ENCODE measurements at places on chromosomes 13 and 19.

DNA sequence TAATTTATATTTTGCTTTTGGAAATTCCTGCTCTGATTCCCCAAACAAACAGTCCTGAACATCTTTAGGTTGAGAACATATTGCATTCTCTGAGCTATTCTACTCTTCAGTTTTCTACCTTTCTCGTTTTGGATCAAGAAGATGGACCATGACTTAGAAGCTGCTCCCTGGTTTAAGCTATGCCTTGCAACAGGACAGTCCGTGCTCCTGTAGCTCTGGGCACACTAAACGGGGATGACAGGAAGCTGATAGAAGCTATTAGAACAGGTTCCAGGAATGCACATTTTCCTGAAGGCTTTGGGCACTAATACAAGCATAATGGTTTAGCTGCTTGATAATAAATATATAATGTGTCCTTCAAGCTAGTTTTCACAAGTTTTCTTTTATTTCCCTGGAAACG, 385.2 kb downstream of the HS6ST3 start:
- no peak for DNase-seq

GRCh38 chr19:57441979-57442752, 7.0 kb downstream of the ZNF749 start:
- no peak for DNase-seq

DNA sequence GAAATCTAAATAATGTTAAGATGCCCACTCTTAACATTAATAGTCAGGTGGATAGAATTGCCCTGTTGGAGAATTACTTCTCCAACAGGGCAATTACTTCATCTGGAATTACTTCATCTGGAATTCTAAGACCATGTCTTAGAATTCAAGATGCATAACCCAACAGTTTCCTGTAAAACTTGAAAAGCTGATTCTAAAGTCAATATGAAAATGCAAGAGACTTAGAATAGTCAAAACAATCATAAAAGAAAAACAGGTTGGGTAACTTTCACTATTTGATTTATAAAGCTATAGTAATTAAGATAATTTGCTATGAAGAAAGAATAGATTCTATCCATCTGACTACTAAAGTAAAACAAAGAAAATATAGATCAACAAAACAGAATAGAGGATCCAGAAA, 75.2 kb downstream of the ABCC4 start:
- no peak for DNase-seq

GRCh38 chr19:35915443-35915842, 7.3 kb upstream of the TYROBP start:
- no peak for DNase-seq

DNA sequence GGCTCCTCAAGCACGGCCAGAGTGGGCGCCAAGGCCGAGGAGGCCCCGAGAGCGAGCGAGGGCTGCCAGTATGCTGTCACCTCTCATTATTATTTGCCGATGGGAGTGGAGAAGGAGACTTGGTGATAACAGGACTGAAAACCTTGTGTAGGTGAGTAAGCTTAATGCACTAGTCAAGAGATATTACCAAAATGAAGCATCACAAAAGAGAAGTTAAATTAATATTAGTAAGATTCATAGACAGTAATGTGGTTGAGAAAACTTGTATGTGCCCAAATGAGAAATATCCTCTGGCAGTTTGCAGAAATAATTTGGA, 204.5 kb upstream of the SLITRK1 start:
- no peak for DNase-seq

DNA sequence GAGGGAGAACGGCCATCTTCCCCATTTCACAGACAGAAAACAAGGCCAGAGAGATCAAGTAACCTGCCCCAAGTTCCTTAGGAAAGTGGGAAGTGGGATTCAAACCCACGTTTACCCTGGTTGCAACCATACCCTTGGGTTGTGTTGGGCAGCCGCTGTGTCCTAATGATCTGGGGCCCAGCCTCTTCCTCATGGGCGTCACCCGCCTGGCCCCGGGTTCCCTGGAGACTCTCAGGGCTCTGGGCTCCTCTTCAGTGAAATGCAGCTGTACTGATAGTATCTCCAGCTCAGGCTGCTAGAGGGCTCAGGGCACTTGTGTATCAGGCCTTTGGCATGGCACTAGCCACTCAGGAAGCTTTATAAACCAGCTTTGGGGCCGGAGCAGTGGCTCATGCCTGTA, 9.8 kb downstream of the TMED1 start:
- DNase-seq: no peak

DNA sequence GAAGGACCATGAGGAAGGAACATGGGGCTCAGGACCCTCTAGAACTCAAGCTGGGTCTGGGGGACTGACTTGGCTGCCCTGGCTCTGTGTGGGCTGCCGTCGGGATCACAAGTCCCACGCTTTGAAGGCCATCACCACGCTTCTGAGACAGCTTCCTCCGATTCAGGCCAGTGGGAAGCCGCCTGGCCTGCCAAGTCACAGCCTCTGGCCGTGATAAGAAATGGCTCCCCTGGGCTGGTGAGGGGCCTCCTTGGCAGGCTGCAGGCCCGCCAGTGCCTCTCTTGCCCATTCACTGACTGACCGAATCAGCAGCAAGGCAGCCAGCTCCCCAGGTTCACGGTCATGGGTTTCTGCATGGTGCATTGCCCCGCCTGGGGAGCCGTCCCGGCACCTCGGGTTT, 48.8 kb downstream of the COMP start:
- no peak for DNase-seq

DNA sequence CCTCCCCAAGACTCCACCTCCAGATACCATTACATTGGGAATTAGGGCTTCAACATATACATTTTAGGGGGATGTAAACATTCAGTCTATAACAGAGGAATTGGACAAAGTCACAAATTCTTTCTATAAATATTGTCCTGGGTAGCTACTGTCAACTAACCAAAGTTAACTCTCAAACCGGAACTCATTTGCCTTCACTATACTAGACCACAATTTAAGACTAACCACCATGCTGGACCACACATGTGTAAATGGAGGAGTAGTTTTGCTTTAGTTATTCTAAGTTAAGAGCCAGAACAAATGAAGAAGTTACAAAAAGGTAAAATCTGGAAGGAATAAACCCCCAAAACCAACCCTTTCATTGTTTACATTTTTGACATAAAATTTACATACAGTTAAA, 222.8 kb downstream of the NDFIP2 start:
- DNase-seq: no peak

GRCh38 chr19:33752018-33752800, 44.5 kb upstream of the KCTD15 start:
- no peak for DNase-seq

GRCh38 chr19:5949792-5950305, 28.1 kb downstream of the RANBP3 start:
- DNase-seq: no peak

- no peak for DNase-seq
Observed at GRCh38 chr13:73216381-73216831, 157.6 kb downstream of the KLF5 start.

DNA sequence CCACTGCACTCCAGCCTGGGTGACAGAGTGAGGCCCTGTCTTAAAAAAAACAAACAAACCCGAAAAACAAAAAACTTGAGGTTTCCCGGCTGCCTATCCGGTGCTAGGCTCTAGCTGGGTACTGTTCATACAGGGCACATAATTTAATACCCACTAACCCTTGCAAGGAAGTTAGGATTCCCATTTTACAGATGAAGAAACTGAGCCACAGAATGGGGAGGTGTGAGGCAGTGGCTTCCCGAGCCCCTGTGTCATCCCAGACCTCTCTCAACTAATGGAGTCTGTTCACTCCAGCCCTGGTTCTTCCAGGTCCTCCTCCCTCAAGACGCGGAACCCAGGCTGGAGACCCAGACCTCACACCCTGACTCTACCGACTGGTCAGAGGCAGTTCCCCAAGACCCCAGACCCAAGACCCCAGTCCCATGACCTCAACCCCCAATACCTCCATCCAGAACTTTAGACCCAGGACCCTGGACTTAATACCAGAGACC, 576 bp downstream of the APBA3 start:
- DNase-seq: no peak

- DNase-seq: no peak
Observed at GRCh38 chr13:57418067-57418677, 213.4 kb upstream of the PCDH17 start.

GRCh38 chr19:41549884-41550283, 26.1 kb upstream of the CEACAM21 start:
- no peak for DNase-seq

GRCh38 chr19:38250821-38251563, 5.2 kb downstream of the PPP1R14A start:
- no peak for DNase-seq

- DNase-seq: no peak
Observed at GRCh38 chr19:1015782-1016646, 4.9 kb downstream of the TMEM259 start.

- DNase-seq: no peak
Observed at GRCh38 chr13:59701261-59701660, 462.5 kb downstream of the DIAPH3 start.

DNA sequence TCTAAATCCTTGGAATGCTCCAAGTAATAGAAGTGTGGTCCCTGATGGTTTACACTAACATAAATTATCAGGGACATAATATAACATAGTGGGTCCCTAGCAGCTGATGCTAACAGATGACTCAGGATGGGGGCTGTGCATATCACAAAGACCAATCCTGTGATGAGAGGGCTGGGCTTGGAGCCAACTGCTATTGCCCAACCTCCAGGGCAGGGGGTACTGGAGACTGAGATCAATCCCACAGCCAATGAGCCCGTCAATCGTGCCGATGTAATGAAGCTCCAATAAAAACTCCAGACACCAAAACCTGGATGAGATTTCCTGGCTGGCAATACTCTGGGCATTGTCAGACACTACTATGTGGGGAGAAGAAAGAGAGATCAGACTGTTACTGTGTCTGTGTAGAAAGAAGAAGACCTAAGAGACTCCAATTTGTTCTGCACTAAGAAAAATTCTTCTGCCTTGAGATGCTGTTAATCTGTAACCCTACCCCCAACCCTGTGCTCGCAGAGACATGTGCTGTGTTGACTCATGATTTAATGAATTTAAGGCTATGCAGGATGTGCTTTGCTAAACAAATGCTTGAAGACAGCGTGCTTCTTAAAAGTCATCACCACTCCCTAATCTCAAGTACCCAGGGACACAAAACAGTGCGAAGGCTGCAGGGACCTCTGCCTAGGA, 33.4 kb downstream of the ABCC4 start:
- DNase-seq: no peak

GRCh38 chr13:76216729-76217128, 580.6 kb downstream of the LMO7 start:
- no peak for DNase-seq

DNA sequence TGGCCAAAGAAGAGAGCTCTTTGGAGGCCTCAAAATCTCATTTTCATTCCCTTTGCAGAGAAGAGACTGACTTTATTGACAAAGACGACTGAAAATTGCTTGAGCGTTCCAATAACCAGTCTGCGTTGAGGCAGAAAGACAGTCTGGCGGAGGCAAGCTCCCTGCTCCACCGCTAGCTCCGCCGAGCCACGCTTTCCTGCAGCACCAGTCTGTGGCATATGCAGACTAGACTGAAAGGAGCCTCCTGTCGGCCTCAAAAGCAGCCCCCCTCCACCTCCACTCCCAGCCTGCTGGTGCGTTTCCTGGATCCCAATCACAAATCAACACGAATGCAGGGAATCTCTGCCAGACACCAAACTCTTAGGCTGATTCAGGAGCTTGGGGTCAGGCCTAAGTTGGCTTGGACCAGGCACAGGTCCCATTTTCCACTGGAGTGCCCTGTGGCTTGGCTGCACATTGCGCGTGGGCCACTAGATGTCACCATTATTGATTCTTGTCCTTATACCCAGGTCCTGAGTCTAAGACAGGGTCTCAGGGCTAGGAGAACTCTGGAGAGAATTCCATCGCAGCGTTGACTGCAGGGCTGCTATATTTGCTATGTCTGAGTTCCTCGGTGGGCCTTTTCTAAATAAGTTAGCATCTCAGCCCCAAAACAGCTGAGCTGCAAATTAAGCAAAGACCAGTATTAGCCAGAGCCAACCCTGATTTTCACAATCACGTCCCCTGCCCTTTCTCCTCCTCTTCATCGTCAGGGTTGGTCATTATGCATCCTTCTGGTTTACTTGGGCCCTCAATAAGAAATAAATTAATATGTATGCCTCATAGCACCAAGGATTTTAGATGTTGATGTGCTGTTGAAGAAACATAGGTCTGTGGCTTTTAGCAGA, 5.2 kb upstream of the ZNF507 start:
- DNase-seq: no peak

GRCh38 chr19:1452802-1453524, 3.0 kb downstream of the APC2 start:
- no peak for DNase-seq

DNA sequence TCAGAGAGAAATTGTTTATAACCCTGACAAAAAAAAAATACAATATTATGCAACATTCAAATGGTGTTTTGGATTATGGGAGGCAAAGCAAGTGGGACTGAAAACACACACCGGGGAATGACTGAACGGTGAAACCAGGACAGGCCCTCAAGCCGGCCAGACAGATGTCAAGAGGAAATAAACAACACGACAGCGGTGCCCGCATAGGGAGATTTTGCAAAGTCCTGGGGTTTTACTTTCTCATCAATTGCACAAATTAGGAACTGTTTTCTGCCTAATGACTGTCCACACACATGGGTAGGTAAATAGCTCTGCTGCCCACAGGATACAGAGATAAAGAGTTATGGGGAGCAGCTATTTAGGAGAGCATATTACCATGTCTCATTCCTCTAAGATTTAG, 134.5 kb downstream of the IRS2 start:
- DNase-seq: no peak

DNA sequence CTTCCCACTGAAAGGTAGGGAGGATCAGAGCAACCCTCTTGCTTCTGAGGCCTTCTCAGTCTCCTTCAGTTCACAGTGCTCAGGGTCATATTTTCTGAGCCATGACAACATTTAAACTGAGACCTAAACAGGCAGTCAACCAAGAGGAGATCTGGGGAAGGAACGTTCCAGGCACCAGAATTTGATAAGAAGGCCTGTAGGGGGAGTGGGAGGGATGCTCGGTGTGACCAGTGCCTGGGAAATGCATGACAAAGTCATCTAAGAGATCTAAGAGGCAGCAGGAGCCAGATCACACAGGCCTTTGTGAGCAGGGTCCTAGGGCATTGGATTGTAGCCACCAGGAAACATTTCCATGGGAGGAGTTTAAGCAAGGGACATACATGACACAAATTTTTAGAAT, 71.6 kb downstream of the SHISA2 start:
- no peak for DNase-seq

GRCh38 chr13:34164582-34164981, 346.6 kb downstream of the RFC3 start:
- no peak for DNase-seq

DNA sequence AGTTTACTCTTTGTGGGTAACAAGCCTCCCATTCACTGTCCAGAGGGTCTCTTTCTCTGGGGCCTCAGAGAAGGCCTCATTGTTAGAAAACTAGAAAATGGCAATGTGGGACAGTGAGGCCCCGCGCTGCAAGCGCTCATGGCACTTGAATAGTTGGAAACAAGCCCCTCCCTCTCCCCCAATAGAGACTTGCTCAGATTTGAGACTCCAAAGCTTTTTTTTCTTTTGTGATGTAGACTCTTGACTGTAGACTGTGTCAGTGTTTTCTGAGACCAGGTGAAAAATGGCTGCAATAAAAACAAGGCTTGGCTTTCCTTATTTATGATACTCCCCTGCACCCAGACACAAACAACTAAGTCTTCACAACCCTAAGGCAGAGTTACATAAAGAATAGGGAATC, 38.7 kb upstream of the UBL3 start:
- DNase-seq: no peak

GRCh38 chr13:93116809-93117208, 109.8 kb upstream of the GPC6 start:
- no peak for DNase-seq

- DNase-seq: no peak
Observed at GRCh38 chr13:84445776-84446175, 563.5 kb upstream of the SLITRK1 start.

Data from stimulated activated CD4-positive, alpha-beta T cell treated with anti-CD3 and anti-CD28 coated beads, Interleukin-1b, Interleukin-23, amount 100 ng/mL, for 1 hour (primary cell).